SW480 (cell line): ENCODE measurements at places on chromosomes 3 and 15.
A peak's percentile ranks its signal among the peaks of the same experiment; 100 is the strongest.

- peak; percentile 24 for DNase-seq
These were observed 644.2 kb downstream of the GRM7 start for GRCh38 chr3:7504886-7505775.

DNA sequence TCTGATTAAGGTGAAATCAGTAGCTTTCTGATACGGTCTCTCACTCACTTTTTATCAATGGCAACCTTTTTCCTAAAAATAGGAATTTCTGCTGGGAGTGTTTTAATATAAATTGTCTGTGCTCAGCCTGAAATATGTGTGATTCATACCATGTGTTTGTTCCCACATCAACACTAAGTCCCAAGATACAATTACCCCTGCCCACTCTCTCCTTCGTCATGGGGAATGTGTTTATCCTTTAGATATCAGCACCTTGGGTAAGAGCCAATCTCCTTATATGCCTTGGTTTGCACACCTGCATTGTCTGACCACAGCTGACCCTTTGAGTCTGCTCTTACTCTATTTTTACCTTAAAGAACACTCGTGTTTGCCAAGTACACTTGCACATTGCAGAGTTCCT lies 356.4 kb downstream of the LPP start:
- DNase-seq, result no peak

DNA sequence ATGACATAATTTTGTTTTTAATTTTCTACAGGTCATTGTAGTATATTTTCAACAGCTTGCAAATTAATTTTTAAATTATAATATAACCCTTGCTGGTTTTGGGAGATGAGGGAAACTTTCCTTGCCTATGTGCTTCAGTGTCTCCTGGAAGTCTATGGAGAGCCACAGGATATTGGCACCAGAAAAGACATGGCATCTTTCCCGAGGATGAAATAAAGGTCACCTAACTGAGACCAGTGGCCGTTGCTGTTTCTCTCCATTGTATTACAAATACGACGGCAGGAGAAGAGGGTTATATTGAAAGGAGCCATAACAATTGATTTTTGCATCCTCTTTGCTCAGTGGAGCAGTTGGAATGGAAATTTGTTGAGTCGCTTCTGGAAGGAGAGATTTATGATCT lies 19.9 kb upstream of the AQP9 start:
- no peak for DNase-seq

DNA sequence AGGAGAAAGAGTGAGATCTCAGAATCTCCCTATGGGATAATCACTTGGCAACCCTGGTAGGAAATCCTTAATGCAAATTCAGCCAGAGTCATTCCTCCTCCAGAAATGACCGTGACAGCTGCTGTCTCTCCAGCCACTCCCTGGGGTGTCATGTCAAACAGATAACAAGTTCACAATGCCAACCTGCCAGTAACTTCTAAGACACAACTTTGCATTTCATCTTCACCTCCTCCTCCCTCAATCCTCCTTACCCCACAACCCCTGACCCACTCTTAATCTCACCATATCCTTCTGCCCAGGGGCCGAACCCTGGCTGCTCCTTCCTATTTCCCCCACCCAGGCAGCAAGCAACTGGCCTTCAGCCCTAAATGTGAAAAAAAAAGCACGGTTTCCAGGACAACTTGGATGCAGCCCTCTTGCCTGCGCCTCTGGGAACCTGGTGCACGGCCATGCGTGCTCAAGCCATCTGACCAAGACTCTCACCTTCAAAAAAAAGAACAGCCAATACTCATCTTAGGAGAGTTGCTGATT lies 166.0 kb downstream of the NTRK3 start:
- DNase-seq, result no peak

DNA sequence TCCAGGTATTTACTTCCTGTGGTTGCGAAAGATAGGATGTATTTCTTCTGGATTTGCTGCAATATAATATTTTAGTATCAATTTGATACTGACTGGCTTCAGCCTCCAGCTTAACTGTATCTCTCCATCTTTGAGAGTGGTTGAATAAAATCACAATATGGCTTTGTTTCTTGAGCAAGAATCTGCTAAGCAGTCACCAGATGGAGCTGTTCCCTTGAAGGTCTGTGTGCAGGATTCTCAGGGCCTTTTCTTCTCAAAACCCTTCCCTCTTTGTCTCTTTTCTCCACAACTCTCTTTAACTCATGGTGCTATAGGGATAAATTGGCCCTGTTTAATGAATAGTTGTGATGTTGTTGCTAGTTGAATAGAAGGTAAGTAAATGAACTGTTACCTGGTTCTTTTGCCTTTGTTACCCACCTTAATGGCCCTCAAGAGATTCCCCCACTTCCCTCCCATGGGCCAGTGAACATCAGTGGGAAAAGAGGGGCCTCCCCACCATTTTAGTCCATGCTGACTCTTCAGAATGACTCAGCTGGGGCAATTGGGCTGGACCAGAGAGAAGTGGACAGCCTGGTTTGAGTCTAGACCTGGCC lies 34.8 kb upstream of the RAB6B start:
- peak; percentile 67 for DNase-seq
